ENCODE measurements at places on chromosomes 1 and 21. TPM values are rescaled to one million over a fixed set of nuclear protein-coding genes. Genes with fewer than 3 reads are reported as not detected.

The LEMD1 gene
- polyA plus RNA-seq: not detected

The ADAMTS5 gene
- 6.5 TPM for polyA plus RNA-seq

The SH2D2A gene
- 0.43 TPM for polyA plus RNA-seq

The SLAMF9 gene
- polyA plus RNA-seq: 0.48 TPM

The ACP6 gene
- polyA plus RNA-seq: 11.0 TPM

The NR0B2 gene
- polyA plus RNA-seq: not detected

The CNTN2 gene
- not detected for polyA plus RNA-seq

The CRP gene
- not detected for polyA plus RNA-seq

The RNU1-1 gene
- not detected for polyA plus RNA-seq

The ANGPTL3 gene
- not detected for polyA plus RNA-seq

The S100A1 gene
- polyA plus RNA-seq: not detected

The HSPG2 gene
- 123 TPM for polyA plus RNA-seq

The XCL2 gene
- polyA plus RNA-seq: not detected

The APCS gene
- not detected for polyA plus RNA-seq

The PLA2G2A gene
- polyA plus RNA-seq: 0.35 TPM

The B3GALT6 gene
- 6.5 TPM for polyA plus RNA-seq

The LYST gene
- polyA plus RNA-seq: 3.7 TPM

The HLX gene
- polyA plus RNA-seq: 21.5 TPM

Data from GM23248 (cell line).